NCI-H1436 treated with DMSO at 0.1 percent for 48 hours (cell line): ENCODE measurements at places on chromosomes 1 and 21.

DNA sequence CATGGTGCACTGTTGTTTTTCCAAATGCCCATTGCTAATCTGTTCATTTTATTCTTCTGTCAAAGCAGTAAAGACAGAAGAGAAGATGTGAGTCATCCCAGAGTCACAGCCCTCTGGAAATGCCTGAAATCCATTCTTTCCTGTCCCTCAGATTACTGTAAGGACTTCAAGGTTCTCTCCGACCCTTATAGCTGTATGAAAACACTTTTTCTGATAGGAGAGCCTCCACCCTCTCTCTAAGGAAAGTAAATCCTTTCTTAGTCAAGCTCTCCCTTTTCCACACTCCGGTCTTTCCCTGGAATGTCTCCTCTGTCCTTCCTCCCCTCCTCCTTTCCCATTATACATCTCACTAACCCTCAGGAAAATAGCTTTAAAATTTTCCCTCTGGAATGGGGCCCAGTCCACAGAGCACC, 3.5 kb upstream of the PRDX6 start:
- no peak for DNase-seq

- DNase-seq = no peak
Measured at GRCh38 chr1:101592845-101593244, 356.0 kb downstream of the S1PR1 start.

DNA sequence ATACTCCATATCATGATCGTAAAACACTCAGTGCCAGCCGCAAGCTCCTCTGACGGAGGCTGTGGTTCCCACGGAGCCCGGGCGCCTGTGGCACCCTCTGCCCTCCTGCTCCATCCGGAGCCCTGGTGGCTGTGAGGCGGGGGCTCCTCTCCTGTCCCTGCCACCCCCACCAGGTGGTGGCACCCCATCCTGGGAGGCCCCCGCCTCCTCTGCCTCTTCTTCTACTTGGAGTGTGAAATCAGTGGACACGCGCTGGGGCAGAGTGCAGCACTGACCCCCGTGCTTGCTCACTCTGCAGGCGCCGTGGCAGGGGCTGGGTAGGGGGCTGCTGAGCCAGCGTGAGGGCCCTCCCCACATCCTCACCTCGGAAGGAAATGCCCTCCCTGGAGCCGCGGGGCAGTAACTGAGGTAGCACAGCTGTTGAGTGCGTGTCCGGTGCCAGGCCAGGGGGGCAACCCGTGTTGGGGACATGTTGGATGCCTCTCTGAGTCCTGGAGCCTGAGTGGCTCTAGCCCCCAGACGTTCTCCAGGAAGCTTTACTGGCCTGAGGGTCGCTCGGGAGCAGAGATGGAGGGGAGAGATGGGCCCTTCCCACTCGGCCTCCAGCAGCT, 58.7 kb upstream of the ABCG1 start:
- no peak for DNase-seq

- no peak for DNase-seq
Measured at GRCh38 chr1:66852870-66853269, 51.8 kb upstream of the INSL5 start.

- DNase-seq = peak; percentile 94
Measured at GRCh38 chr1:225923692-225924555, at the start of gene PYCR2. Gene PYCR2 (minus strand): TSS chr1:225924250. CDS start chr1:225924110, 140 bp downstream.

GRCh38 chr1:36816348-36816747, 218.0 kb downstream of the GRIK3 start:
- DNase-seq = no peak

- no peak for DNase-seq
Measured at GRCh38 chr1:178052650-178053461, 41.0 kb upstream of the RASAL2 start.

DNA sequence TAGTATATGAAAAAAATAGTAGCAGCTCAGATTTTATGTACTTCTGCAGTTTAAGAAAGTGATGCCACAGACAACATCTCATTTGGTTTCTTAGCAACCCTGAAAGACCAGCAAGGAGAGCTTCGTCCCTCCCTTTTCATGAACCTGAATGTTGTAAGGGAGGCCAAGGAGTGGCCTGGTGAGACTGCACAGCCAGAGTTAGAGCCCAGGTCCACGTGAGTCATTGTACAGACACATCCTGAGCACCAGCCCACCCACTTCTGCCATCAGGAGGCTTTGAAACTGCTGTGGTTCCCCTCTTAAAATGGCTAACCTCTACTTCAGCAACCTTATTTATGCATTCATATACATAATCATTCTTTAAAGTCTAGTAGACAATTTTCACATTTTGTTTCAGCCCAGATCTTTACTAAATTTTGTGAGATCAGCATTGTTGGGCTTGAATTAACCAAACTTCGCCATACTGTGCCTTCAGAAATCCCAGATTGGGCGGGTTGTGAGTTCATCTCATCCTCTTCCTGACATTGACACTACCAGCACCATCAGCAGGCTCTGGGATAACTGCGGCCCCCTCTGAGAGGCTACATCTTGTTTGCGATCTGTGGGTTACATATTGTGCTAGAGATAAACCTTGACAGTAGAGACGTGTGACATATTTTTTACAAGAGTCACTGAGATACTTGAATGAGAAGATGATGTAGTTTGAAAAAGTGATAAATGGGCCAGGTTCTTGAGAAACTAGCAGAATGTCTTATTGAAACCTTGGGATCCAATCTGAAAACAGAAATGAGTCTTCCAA, 106.7 kb downstream of the CAMTA1 start:
- no peak for DNase-seq

- no peak for DNase-seq
Measured at GRCh38 chr1:153430561-153430960, 14.2 kb downstream of the S100A7A start.

GRCh38 chr21:34933609-34934335, 115.3 kb downstream of the RUNX1 start:
- DNase-seq = no peak

DNA sequence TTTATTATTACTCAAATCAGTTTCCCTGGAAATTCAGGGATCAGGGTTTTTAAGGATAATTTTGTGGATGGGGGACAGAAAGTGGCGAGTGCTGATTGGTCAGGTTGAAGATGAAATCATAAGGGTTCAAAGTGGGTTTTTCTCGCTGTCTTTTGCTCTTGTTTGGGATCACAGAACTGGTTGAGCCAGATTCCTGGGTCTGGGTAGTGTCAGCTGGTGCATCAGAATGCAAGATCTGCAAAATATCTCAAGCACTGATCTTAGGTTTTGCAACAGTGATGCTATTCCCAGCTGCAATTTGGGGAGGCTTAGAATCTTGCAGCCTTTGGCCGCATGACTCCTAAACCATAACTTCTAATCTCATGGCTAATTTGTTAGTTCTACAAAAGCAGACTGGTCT, 9.3 kb downstream of the CHI3L2 start:
- DNase-seq = no peak

DNA sequence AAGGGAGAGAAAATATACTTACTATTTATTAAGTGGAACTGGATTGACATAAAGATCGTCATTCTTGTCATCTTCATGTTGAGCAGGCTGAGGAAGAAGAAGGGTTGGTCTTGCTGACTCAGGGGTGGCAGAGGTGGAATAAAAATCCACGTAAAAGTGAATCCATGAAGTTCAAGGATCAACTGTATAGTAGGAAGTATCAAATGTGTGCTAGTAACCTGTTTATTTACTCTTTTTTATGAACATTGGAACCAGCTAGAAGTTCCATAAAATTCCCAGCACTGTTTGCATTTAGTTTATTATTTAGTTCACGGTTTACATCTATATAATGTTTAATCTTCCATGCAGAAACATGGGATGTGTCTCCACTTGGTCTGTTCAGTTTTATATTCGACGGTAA, 70.7 kb downstream of the PLPPR4 start:
- DNase-seq = no peak

GRCh38 chr1:41758500-41758899, 160.2 kb downstream of the HIVEP3 start:
- DNase-seq = no peak

DNA sequence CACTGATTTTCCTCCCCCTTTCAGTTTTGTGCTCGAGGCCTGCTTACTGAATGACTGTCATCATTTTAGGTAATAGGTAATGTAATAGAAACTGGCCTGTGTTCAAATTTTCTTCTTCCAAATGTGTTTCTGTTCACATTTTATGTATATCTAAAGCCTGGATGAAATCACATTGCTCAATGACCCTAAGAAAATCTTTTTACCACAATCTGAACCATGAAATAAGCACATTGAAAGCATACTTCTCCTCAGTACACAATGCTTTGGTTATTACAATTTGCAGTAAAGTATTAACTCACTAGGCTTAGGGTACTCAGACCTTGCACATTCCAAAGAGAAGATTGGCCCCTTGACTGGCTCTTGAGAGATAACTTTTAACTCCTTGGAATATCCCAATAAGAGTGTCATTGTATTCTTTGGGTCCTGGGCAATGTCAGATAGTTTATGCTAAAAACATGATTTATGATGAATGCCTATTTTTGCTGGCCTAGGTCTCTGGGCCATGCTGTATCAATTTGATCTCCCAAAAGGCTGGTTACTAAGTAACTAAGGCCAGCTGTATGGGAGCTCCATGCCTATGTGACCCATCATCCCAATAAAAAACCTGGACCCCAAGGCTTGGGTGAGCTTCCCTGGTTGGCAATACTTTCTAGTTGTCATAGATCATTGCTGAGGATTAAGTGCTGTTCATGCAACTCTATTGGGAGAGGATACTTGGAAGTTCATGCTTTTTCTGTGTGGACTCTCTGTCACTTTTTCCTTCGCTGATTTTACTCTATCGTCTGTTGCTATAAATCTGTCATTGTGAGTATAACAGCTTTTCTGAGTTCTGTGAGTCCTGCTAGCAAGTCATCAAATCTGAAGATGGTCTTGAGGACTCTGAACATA, 293.9 kb downstream of the GRIK1 start:
- no peak for DNase-seq

- no peak for DNase-seq
Measured at GRCh38 chr1:234313171-234313570, 60.1 kb upstream of the COA6 start.

DNA sequence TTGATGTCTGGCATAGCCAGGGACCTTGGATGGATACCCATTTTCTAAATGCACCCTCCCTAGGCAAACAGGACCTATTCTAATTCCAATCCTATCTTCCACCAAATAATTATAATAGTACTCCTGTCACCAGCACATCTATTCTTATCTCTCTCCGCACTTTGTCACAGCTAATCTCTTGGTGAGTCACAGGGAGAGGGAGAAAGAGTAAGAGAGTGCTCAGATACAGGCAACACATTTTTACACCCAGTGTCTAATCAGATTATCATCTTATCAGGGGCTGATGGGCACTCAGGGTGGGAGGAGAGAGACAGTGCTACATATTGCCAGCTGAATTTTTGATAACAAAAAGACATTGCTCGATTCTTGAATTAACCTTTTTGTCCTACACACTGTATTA, 275.0 kb upstream of the BEND5 start:
- no peak for DNase-seq

GRCh38 chr1:192476802-192477298, 98.7 kb upstream of the RGS1 start:
- DNase-seq = no peak

- DNase-seq = no peak
Measured at GRCh38 chr1:23475134-23475628, 8.8 kb downstream of the ASAP3 start.

DNA sequence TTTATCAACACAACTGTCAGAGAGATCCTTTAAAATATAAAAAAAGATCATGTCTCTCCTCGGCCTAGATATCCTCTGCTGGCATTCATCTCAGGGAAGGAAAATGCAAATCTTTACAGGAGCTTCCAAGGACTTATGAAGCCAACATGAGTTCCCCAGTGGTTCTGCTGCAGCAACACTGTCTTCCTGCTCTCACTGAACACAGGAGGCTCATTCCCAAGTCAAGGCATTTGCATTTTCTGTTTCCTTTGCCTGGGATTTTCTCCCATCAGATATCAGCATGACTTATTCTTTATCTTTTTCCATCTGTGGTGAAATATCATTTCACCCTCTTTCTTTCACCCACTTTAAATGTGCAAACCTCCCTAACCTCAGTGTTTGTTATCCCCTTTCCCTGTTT, 513.8 kb upstream of the ZP4 start:
- DNase-seq = no peak

- DNase-seq = no peak
Measured at GRCh38 chr1:76951153-76951552, 83.9 kb downstream of the ST6GALNAC5 start.

- no peak for DNase-seq
Measured at GRCh38 chr1:175307160-175307559, 114.6 kb upstream of the KIAA0040 start.

DNA sequence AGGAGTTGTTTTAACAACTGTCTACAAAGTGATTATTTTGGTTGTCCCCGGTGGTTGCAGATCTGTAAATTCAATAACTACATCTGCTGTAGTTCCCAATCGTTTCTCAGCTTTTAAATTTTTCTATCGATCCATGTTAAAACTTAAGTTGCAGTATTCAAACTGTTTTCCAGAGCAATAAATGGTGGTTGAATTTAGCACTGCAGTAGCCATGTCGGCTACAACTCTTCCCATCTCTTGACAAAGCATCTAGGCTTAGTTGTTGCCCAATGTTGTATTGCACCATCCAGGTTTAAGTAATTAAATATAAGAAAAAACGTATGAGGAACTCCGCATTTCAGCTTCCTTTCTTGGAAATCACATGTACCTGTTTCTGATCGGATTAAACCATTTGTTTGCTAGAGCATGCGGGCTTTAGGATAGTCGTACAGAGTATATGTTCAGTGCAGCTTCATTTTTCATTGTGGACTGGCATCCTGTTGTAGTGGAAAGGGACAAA, 996 bp downstream of the CNIH4 start:
- DNase-seq = no peak

GRCh38 chr1:23909412-23909811, 3.8 kb downstream of the CNR2 start:
- DNase-seq = no peak

- no peak for DNase-seq
Measured at GRCh38 chr1:39317111-39317510, 112.6 kb downstream of the MACF1 start.

DNA sequence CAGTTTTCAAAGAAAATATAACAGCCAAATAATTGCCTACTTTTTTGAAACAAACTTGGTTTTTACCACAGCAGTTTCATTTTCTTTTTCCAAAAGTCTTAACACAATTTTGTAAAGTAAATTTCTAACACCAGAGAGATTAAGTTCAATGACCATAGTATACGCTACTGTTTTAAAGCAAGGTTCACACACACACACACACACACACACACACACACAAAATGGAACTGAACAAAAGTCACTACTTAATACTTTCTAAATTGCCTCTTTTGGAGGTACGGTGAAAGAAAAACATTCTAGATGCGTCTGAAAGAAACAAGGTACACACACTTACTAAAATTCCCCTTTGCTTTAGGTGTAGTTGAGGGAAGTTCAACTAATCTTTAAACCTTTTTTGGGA, 30.1 kb downstream of the C21orf91 start:
- DNase-seq = no peak

- DNase-seq = no peak
Measured at GRCh38 chr21:14533499-14534428, 12.4 kb downstream of the SAMSN1 start.

GRCh38 chr1:45863218-45863617, 59.8 kb downstream of the MAST2 start:
- DNase-seq = no peak

DNA sequence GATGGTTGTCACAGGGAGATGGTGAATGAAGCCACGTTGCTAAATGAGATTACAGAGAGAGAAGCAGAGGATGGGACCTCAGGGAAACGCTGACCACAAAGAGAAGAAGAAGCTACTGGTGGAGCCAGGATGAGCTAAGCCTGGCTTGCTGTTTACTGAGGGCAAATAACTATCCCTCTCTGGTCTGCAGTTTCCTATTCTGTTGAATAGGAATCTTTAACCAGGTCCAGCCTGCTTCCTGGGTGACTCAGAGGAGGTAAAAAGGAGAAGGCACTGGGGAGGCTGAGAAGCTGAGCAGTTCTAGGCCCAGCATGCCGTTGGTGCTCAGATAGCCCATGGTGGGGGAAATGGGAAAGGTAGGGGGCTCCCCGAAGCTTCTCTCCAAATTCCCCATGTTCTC, 29.6 kb downstream of the DMBX1 start:
- DNase-seq = no peak
